ENCODE measurements at places on chromosomes 12 and 14.

GRCh38 chr12:128570191-128571065 is 253.3 kb downstream of the SLC15A4 start:
- no peak for DNase-seq

DNA sequence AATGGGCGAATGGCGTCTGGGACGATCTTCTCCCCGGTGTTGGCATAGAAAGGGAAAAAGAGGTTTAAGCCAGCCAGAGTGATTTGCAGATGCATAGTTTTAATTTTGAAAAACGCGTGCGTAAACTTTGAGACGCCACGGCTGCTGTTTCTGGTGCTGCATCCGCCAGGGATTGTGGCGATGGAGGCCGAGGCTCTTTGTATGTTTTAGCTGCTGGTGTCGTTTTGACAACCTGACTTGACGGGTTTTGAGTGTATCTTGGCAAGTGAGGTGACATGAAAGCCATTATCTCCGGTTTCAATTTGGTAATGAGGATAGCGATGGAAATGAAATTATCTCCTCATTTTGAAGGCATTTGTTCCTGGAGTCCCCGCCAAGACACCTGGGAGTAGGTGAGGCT is 1.6 kb downstream of the PTGDR start:
- DNase-seq, result no peak

- no peak for DNase-seq
Measured at GRCh38 chr12:116803013-116803736, 65.1 kb downstream of the RNFT2 start.

GRCh38 chr12:62914443-62915203 is 20.3 kb downstream of the PPM1H start:
- no peak for DNase-seq

DNA sequence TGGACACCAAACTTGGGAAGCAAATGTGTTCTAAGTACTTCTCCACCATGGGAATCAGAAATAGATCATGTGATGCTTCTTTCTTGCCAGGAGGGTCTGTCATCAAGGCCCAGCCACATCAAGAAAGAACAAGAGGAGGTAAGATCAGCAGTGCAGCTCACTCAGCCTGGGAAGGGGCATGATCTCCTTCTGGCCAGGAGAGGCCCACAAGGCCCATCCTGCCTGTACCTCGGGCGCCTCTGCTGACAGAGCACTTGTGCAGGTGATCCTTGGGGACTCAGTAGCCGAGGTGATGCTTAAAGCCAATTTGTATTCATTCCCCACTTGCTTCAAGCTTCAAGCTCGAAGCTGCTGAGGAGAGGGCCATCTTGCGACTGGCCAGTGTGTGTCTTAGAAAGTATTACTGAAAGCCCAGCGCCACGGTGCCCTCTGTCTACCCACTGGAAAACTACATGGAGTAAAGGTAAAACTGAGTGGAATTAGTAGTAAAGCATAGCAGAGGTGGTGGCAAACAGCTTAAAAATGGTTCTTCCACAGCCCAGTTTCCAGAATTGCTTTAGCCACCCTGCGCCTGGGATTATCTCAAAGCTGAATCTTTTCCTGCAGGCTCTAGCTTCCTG is 26.2 kb downstream of the RTRAF start:
- DNase-seq, result no peak

- DNase-seq, result no peak
Measured at GRCh38 chr14:85125291-85125670, 404.7 kb upstream of the FLRT2 start.

GRCh38 chr14:76774821-76775694 is 13.8 kb downstream of the VASH1 start:
- DNase-seq, result no peak

DNA sequence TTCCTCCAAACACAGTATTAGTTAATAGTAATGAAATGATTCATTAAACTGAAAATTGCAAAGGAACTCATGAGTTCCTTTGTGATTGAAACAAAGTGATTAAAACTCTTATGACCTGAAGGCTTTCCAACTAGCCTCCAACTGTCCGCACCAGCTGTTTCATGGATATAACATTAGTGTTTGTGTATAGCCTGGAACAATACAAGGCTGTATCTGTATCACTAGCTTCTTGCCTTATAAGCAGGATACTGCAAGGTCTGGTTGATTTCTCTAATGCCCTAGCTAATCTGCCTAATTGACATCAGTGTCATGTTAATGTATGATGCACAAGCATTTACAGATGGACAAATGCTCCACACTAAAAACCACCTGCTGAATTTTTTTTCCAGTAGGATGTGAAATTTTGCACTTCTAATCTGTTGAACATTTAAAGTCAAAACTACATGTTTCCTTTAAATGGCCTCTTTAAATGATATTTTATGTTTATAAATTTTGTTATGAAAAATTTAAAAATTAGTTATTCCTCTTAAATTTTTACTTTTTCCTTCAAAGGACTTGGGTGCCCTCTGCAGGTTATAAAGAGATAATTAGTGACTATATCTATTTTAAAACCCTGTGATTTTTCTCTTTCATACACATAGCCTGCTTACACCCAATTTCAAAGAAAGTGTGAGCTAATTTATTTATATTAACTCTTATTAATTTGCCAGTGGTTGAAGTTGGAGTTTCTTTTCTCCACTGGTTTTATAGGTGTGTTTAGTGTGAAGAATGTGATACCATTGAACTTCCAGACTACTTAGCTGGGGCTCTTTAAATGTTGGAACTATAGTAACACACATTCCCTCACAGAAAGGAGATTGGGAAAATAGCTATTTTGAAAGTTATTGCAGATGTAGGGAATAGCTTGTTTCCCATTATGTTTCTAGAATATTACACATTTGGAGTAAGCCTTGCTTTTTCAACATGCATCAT is 25.4 kb downstream of the AP5M1 start:
- no peak for DNase-seq

DNA sequence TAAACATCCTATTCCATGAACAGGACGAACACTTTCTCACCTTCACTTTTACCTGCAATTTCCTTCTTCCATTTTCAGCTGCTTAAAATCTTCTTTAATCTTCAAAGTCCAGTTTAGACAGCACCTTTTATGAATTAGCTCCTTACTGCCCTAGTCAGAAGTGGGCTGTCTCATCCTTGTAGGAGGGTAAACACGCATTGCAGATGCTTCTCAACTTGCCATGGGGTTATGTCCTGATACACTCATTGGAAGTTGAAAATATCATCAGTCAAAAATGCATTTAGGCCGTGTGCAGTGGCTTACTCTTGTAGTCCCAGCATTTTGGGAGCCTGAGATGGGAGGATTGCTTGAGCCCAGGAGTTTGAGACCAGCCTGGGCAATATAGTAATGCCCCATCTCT is 35.2 kb downstream of the HMGA2 start:
- DNase-seq, result no peak

GRCh38 chr12:53755451-53755891 is 3.7 kb upstream of the CISTR start:
- DNase-seq, result no peak

GRCh38 chr12:55934773-55935172 is 3.8 kb downstream of the DGKA start:
- no peak for DNase-seq

GRCh38 chr14:53128303-53129028 is 24.7 kb downstream of the DDHD1 start:
- no peak for DNase-seq

DNA sequence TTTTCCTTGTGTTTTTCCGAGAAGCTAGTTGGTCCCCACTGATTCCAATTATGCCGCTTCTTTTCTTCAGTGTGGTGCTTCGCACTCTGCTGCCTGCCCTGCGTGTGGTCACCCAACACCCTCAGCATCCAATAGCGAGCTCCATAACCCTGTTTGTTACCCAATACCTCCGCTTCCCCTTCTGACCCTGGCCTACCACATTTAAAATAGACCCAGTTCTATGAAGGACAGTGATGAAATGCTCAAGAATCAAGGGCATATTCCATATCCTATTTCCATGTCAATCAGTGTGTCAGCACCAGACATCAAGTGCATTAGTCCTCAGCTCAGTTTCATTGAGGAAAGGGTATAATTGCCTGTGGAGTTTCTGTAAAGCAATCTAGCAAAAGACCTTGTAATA is 9.5 kb downstream of the NDRG2 start:
- DNase-seq, result no peak

- DNase-seq, result no peak
Measured at GRCh38 chr12:68162374-68162773, 2.8 kb upstream of the IFNG start.
